ENCODE measurements at places on chromosomes 2 and 18. TPM values are rescaled to one million over a fixed set of nuclear protein-coding genes. Genes with fewer than 3 reads are reported as not detected.

INHA gene
- not detected for total RNA-seq

FAM228A gene
- 1.3 TPM for total RNA-seq

CSRNP3 gene
- total RNA-seq = 3.4 TPM

CCDC74B gene
- 0.27 TPM for total RNA-seq

- no peaks in the 10 kb centered on the region for H3K4me1 ChIP-seq
- H3K27me3 ChIP-seq = no peaks in the 10 kb centered on the region
- no peak overlapping the region for H3K27ac ChIP-seq
- H3K4me3 ChIP-seq = no peak overlapping the region
Observed at GRCh38 chr18:75173738-75174137, 35.2 kb downstream of the PTGR3 start.

All from spleen (tissue), 13 donors.